ENCODE measurements at places on chromosomes 1 and 21. TPM values are rescaled to one million over a fixed set of nuclear protein-coding genes. Genes with fewer than 3 reads are reported as not detected.

Gene OLFM3
- total RNA-seq, result 0.25 TPM

DNA sequence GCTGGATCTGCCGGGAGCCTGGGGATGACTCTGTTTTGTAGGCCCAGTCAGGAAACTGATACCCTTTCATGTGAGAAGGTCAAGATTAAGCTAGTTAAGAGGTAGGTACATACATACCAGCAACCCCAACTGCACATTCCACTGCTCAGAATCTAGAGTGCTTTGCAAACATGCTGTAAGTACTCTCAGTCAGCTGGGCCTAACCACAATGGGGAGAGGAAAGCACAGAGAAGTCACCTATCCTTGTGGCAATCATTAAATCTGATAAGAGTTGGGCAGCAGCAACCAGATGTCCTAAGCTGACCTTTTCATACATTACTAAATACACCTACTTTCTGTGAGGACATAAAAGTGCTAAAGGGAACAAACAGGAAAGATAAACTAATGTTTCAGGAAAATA lies 2.5 kb downstream of the ETV3 start:
- no peak overlapping the region for H3K27ac ChIP-seq
- H3K4me1 ChIP-seq, result peaks cover 32% of the 10 kb centered on the region
- H3K4me3 ChIP-seq, result peak overlapping the region; percentile 52
- DNase-seq, result no peak
- H3K36me3 ChIP-seq, result peaks cover 17% of the 10 kb centered on the region

DNA sequence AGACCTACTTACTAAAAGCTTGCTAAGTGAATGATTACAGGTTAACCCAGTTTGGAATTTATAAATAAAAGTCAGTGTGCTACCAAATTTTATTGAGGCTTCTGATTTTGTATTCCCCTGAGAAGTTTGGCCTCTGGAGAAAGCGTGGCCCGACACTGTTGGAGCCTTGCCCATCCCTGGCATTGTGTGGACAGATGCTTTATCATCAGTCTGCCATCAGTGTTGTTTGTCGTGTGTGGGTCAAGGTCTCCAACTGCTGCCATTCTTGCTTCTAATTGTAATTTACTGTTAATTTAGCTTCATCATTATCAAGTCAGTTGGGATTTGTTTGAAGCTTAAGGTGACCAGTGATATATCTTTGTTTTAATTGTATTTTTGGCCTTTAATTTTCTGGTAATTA lies 62.0 kb upstream of the LPGAT1 start:
- H3K27me3 ChIP-seq, result no peaks in the 10 kb centered on the region
- H3K4me3 ChIP-seq, result no peak overlapping the region
- no peak overlapping the region for H3K27ac ChIP-seq
- H3K4me1 ChIP-seq, result peaks cover 13% of the 10 kb centered on the region

- no peaks in the 10 kb centered on the region for H3K36me3 ChIP-seq
- no peak overlapping the region for H3K4me3 ChIP-seq
- no peak for DNase-seq
- no peak overlapping the region for H3K27ac ChIP-seq
Measured at GRCh38 chr1:214584805-214585766, 17.9 kb upstream of the CENPF start.

DNA sequence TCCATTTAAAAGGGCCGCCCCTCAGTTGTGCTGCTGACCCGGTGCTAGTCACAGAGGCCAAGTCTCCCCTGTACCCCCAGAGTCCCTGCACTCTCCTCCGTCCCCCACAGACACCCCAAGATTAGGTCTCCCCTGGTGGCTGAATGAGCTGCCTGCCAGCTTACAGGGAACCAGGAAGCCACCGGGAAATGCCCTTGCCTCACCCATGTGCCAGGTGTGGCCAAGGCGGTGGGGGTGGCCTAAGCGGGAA lies 32.7 kb downstream of the HSPG2 start:
- no peak overlapping the region for H3K4me3 ChIP-seq
- no peaks in the 10 kb centered on the region for H3K36me3 ChIP-seq
- H3K27ac ChIP-seq, result no peak overlapping the region
- H3K27me3 ChIP-seq, result no peaks in the 10 kb centered on the region
- DNase-seq, result no peak

- H3K36me3 ChIP-seq, result no peaks in the 10 kb centered on the region
- no peak for DNase-seq
- H3K4me3 ChIP-seq, result no peak overlapping the region
- H3K27me3 ChIP-seq, result peaks cover 33% of the 10 kb centered on the region
- H3K27ac ChIP-seq, result no peak overlapping the region
- no peaks in the 10 kb centered on the region for H3K4me1 ChIP-seq
Measured at GRCh38 chr1:18211764-18212163, 104.2 kb downstream of the IGSF21 start.

- no peak overlapping the region for H3K4me3 ChIP-seq
- peaks cover 40% of the 10 kb centered on the region for H3K27me3 ChIP-seq
- no peak for DNase-seq
- H3K4me1 ChIP-seq, result peaks cover 16% of the 10 kb centered on the region
- H3K27ac ChIP-seq, result no peak overlapping the region
Measured at GRCh38 chr1:24154215-24154614, 11.3 kb upstream of the IL22RA1 start.

DNA sequence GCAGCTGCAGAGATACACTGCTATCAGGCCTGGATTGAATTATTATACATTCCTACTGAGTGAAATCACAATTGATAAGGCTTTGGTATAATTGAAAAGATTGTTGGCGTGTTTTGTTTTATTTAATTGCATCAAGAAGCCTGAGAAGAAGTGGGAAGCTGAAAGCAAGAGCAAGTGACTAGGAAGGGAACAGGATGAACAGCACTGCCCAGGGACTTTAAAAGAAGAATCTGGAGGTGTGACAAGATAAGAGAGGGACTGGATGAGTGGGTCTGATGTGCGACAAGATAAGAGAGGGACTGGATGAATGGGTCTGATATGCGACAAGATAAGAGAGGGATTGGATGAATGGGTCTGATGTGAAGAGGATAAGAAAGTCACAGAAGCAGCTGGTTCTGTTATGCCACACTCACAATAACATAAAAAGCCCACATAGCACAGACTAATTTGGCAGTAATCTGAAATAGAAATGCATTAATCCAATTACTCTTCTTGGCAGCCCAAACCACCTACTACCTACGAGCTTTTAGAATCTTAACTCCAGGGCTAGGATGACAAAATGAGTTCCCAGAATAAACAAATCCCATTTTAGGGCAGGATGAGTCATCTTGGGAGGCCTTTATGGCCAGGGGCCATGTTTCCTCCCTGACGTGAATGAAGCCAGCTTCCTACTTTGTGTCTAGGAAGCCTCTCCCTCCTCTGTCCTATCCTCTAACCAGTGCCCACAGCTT lies 129.7 kb downstream of the DUSP10 start:
- H3K27me3 ChIP-seq, result no peaks in the 10 kb centered on the region
- peaks cover 4% of the 10 kb centered on the region for H3K4me1 ChIP-seq
- no peak overlapping the region for H3K27ac ChIP-seq
- H3K36me3 ChIP-seq, result no peaks in the 10 kb centered on the region
- no peak for DNase-seq
- no peak overlapping the region for H3K4me3 ChIP-seq

- H3K27me3 ChIP-seq, result no peaks in the 10 kb centered on the region
- no peak overlapping the region for H3K4me3 ChIP-seq
- DNase-seq, result no peak
- no peak overlapping the region for H3K27ac ChIP-seq
Measured at GRCh38 chr1:235628316-235629005, 21.1 kb downstream of the GNG4 start.

- no peak for DNase-seq
- no peak overlapping the region for H3K27ac ChIP-seq
- H3K4me1 ChIP-seq, result peaks cover 24% of the 10 kb centered on the region
- no peak overlapping the region for H3K4me3 ChIP-seq
- peaks cover 10% of the 10 kb centered on the region for H3K27me3 ChIP-seq
Measured at GRCh38 chr1:9426291-9426711, 113.0 kb upstream of the SLC25A33 start.

GRCh38 chr1:62142496-62142895 lies 52.2 kb upstream of the L1TD1 start:
- peaks cover 9% of the 10 kb centered on the region for H3K4me1 ChIP-seq
- H3K36me3 ChIP-seq, result peaks cover 2% of the 10 kb centered on the region
- no peak for DNase-seq
- H3K27ac ChIP-seq, result no peak overlapping the region
- no peak overlapping the region for H3K4me3 ChIP-seq

- no peaks in the 10 kb centered on the region for H3K36me3 ChIP-seq
- peaks cover 15% of the 10 kb centered on the region for H3K4me1 ChIP-seq
- DNase-seq, result no peak
- no peak overlapping the region for H3K27ac ChIP-seq
- H3K27me3 ChIP-seq, result no peaks in the 10 kb centered on the region
- H3K4me3 ChIP-seq, result no peak overlapping the region
Measured at GRCh38 chr21:29115899-29116298, 14.5 kb upstream of the MAP3K7CL start.

DNA sequence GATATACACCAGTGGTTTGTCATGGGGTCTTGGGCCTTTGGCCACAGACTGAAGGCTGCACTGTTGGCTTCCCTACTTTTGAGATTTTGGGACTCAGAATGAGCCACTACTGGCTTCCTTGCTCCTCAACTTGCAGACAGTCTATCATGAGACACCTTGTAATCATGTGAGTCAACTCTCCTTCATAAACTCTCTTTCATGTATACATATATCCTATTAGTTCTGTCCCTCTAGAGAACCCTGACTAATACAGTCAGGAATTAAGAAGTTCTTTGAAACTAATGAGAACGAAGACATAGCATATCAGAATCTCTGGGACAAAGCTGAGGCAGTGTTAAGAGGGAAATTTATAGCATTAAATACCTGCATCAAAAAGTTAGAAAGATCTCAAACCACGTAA lies 110.8 kb downstream of the SLC5A9 start:
- peaks cover 57% of the 10 kb centered on the region for H3K36me3 ChIP-seq
- H3K27me3 ChIP-seq, result no peaks in the 10 kb centered on the region
- DNase-seq, result no peak
- peaks cover under 1% of the 10 kb centered on the region for H3K4me1 ChIP-seq
- no peak overlapping the region for H3K27ac ChIP-seq
- no peak overlapping the region for H3K4me3 ChIP-seq
